HFFc6 (cell line): ENCODE measurements at places on chromosomes 13 and 19.

DNA sequence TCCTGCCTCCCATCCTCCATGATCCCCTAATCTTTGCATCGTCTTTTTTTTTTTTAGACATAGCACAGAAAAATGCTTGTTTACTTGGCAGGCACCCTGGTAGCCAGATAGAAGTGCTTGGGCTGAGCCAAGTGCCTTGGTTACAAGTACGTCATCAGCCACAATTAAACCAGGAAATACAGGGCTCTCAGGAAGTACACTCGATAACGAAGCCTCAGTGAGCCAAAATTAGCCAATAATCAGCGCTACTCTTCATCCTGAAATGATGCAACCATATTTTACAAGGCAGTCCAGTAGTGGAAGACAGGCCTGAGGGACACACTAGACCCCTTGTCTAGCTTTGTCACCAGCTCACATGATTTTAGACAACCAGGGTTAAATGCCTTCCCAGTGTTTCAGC lies 194.0 kb upstream of the NBEA start:
- no peak for DNase-seq

DNA sequence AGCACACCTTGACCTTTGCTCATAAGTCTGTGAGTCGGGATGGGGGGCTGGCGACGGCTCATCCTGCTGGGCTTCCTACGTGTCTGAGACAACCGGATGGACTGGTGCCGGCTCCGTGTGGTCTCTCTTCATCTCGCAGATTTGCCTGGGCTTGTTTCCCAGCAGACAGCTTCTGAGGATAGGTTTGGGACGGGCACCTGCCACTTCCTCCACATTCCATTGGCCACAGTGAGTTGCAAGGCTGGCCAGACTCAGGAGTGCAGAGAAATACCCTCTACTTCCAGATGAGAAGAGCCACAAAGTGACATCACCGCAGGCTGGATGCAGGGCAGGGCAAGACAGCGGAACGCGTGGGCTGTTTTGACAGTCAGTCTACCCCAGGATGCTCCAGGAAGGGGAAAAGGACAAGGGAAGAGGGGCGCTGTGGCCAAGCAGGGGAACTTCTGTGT lies 48.1 kb downstream of the IRS2 start:
- DNase-seq = no peak

- no peak for DNase-seq
Observed at GRCh38 chr13:45011198-45011597, 21.9 kb downstream of the GPALPP1 start.

DNA sequence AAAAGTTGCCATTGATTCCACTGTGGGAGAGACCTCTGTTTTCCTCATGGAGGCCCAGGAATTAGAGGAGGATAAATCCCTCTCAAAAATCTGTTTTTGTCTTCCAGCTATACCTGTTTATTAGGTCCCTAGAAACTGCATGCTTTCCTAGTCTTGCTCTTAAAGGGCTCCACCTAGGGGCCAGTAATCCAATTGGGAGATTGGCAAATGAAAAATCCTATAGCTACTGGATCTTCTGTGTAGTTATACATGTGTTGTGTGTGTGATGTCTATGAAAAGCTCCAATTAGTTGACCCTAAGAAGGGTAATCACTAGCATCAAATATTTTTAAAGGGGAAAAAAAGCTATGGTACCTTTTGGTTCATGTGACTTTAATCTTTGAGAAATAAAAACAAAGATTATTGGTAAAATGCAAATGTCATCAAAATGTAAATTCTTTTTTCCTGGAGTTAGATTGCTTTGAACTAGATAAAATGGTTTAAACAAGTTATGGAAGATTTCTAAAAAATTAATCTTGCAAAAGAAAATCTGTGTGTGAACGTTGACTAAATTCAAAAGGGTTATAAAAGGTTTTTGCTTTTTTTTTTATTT lies 63.4 kb upstream of the C1QTNF9B start:
- DNase-seq = peak; percentile 53

- no peak for DNase-seq
Observed at GRCh38 chr19:40560092-40560507, 16.6 kb upstream of the SHKBP1 start.
